Right hindlimb (tissue), 1 donor: ENCODE measurements at places on chromosomes 6 and 20.

- no peak for DNase-seq
These were observed 7.0 kb upstream of the CSNK2A1 start for GRCh38 chr20:550611-551010.

DNA sequence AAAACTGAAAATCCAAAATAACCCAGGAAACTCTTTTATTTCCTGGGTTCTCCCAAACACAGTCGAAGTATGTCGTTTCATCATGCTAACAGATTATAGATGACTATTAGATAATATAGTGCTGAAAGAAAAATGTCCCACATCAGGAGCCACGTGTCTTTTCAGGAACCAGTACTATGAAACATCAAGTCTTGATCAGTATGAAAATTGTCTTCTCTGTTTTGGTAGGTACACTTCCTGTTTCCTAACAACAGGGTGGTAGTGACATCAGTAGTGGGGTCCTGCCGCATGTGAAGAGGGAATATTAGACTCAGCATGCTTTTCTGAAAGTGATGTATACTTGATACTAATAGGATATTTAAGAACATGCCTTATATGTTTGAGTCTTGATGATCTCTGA, 136.7 kb downstream of the HIVEP1 start:
- no peak for DNase-seq

- no peak for DNase-seq
These were observed 58.7 kb upstream of the SLC2A12 start for GRCh38 chr6:134111062-134111677.

- no peak for DNase-seq
These were observed 59.4 kb downstream of the GCNT2 start for GRCh38 chr6:10580570-10580969.

- no peak for DNase-seq
These were observed 535 bp upstream of the CCDC170 start for GRCh38 chr6:151493161-151493803.

DNA sequence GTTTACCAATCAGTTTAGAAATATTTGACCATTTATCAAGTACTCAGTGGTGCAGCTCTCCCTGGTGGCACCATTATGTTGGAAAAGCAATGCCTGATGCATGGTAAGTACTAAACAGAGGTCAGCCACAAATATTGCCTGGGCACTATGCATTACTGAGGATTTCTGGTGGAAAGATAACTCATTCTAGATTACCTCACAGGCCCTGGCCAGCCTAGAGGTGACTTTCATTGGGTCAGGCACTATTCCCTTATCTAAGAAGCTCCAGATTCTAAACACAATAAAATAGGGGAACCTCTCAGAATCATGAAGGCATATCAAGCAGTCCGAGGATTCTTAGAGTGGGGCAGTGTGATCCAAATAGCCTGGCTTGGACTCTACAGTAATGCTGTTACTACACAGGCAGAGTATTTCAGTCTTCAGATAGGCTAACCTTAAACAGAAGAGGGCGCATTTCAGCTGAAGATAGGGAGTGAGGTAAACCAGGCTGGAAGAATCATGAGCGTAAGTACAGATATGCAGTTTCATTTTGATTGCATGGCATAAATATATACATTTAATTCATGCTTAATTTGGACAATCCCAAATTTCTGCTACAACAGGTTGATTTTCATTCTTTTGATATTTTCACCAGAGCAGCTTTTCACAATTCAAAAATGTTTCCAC, 12.1 kb downstream of the LGSN start:
- no peak for DNase-seq

DNA sequence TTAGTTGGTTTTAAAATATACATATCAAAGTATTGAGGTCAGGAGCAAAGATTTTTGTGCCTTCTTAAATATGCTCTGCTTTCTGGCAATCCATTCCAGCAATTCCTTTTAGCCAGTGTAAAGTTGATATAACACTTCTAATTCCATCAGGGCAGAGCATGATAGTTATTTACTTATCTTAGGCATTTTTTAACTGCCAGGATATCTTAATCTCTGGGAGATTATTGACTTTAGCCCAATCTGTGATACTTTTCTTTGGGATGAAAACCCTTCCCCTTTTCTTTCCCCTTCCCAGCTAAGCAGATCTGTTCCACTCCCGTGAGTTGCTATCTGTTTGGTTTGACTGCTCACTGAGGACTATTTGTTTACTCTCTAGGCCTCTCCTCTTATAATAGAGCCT, 168.7 kb upstream of the RSPO3 start:
- DNase-seq = no peak

- DNase-seq = no peak
These were observed 82.9 kb downstream of the OGFRL1 start for GRCh38 chr6:71371559-71371958.

- DNase-seq = no peak
These were observed 10.3 kb upstream of the DST start for GRCh38 chr6:56652994-56653393.

GRCh38 chr6:122222761-122223160, 176.7 kb upstream of the HSF2 start:
- DNase-seq = no peak

DNA sequence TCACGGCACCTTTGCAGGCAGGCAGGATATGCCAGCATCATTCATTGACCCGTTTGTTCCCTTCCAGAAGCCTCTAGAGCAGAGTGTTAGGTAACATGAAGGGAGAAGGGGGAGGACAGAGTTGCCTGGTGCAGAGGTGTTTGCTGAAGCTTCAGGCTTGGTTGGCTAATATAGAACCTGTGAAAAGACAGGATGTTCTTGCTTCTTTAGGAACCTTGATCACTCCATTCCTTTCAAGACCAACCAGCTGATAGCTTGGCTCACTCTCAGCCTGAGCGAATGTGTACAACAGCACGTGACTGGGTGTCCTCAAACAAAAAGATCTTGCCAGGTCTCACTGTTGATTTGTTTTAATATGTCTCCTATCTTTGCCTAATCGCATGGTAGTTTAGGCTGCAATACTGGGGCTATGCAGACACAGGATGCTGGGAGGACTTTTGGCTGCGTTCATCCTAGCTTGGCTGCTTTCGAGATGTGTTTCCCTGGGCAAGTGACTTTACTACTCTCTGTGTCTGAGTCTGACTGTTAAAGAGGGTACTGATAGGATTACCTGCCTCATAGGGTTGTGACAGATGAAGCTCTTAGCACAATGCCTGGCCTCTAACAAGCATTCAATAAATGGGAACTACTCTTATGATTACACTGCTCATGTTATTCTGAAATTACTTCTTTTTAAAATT, 16.0 kb downstream of the SHLD1 start:
- DNase-seq = no peak

DNA sequence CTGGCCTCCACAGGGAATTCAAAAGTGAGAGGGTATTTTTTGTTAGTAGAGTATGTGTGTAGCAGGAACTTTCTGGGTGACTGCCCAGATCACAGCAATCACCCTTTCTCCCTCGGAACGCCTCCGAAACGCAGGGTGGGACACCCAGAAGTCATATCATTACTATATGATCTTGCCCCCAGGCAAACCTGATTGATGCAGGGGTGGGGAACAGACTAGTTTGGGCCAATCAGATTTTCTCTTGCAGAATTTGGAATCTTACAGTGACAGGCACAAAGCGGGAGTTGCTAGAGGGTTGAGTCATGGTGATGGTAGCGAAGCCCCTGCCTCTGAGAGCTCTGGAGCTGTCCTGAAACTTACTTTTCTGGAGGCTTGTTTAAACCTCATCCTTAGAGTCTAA, 16.5 kb upstream of the RPN2 start:
- no peak for DNase-seq

DNA sequence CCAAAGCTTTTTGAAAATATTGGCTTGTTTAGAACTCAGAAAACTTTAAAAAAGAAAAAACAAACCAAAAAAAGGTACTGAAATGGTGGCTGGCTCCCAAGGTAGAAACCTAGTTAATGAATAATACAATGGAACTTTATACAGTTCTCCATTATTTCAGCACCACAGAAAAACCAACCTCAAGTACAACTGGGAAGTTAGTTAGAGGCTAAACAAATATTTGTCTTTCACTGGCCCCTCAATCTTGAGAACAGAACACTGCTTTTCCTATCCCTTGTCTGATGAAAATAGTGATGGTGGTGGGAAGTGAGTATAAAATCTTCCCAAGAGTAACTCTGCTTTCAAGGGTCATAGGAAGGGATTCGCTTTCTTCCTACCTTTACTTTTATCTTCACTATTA, 126.5 kb downstream of the REV3L start:
- no peak for DNase-seq

- no peak for DNase-seq
These were observed at the start of gene ARMC12 for GRCh38 chr6:35736982-35737412. ARMC12 (plus strand) TSS chr6:35737032; CDS start chr6:35737109, 77 bp downstream.

- DNase-seq = peak; percentile 47
These were observed 39.5 kb downstream of the ELOVL5 start for GRCh38 chr6:53309059-53309900.

DNA sequence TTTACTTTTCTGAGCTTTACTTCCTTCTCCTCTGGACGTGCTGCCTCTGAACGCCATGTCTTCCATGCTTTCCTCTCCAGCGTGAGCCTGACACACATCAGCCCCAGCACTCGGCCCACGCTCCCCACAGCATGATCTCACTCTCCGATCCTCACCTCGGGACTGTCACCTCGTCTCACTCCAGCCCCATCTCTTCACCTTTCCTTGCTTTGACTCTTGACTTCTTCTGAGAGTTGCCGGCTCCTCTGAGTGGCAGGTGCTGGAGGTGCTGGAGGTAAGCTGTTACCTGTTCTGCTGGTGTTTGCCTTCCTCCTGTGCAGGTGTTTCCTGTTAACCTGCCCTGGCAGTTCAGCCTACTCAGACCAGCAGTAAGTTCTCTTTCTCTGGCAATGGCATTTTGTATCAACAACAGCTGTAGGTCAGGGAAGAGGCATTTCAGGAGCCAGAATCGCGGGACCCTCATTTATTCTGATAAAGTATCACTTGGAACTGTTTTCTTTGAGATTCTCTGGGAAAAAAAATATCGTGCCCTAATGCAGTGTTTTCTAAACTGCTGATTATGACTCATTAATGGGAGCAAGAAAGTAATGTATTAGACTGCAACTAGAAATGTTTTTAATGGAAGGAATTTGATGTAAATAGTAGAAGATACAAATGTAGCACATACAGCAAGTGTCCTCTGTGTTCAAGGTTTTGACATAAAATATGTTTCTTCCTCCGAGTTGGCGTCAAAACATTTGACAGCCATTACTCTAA, 106.5 kb downstream of the ARID1B start:
- DNase-seq = no peak

GRCh38 chr6:125942672-125943527, 13.7 kb upstream of the HINT3 start:
- DNase-seq = no peak

- DNase-seq = no peak
These were observed 26.2 kb downstream of the PLEKHG1 start for GRCh38 chr6:150625927-150626326.

DNA sequence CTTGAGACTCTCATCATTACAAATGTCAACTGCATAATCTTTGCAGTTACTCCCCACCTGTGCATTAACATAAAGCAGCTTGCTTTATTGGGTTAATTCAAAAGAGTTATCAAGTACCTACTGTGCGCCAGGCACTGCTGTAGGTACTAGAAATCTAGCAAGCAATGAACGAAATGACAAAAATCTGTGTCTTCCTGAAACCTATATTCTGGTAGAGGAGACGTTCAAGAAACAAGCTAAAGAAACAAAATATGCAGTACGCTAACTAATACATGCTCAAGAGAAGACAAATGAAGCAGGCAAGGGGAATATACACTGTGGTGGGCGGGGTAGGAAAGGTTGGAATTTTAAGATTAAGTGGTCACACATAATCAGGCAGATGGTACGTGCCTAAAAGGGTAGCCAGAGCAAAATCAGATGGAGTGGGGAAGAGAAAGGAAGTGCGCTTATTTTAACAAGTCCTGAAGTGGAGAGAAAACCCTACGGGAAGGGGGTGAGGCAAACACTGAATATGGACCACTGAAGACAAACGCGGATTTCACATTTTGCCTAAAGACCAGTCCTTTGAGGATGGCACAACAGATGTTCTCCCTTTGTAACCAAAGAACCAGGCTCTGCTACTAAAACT, 1.2 kb downstream of the ELOVL2 start:
- DNase-seq = no peak

DNA sequence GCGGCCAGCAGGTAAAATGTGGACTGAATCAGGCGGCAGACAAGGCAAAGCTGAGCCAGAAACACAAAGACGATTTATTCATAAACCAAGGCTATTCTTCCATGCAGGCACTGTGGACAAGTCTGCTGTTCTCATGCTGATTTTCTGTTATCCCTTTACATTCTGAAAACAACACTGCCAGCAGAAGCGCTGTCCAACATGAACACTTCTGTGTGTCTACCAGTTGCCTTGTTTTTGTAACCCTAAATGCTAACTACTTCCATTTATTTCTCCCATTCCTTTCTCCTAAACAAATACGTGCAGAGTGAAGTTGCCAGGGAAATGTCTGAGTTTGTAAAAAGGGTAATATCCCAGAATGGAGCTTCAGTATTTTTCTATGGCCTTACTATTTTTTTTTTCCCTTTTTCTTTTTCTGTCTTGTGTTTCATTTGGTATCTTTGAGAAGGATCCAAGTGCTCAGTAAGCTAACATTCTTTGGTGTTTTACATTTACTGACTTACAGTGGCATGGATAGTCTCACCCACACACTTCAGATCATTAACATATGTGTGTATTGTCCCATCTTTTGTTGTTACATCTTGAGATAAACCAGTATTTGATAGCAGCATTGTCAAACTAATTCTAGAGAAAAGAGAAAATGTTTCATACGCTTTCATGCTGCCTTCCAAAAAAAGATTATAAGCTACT, 1308.9 kb upstream of the MAP3K7 start:
- peak; percentile 33 for DNase-seq

DNA sequence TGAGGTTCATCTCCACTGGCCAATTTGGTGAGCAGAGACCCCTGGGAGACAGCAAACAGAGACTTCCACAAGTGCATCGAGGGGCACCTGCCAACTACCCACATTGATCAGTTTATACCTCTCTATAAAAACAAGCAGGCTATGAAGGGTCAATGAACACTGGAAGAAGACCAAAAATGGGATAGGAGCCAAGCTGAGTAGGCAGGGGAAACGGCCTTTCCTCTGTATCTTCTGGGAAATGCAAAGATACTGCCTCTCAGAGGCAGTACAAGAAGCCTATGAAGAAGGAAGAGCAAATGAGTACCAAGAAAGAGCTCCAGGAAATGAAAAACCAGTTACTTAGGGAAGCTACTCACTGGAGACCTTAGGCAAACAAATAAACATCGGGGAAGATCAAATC, 247.7 kb downstream of the GMDS start:
- no peak for DNase-seq

DNA sequence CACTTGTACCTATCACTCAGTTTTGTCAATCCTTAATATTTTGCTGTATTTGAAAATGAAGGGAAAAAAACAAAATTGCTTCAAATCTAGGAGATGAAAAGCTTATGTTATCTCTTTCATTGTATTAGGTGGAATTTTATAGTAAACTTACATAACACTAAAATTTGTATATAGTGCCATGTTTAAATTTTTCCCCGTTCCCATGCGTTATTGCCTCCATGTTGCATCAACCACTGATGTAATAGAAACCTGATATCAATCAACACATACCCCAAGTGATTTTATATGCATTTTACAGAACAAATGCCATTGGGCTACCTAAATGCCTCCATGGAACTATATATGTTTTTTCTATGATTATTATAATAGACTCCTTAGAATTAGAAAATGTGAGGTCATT, 14.8 kb upstream of the TREM2 start:
- no peak for DNase-seq
